ENCODE measurements at places on chromosomes 3 and 15. TPM values are rescaled to one million over a fixed set of nuclear protein-coding genes. Genes with fewer than 3 reads are reported as not detected.

Gene CCR8
- total RNA-seq = not detected

Gene C3orf49
- not detected for total RNA-seq

Gene STRIT1
- total RNA-seq = not detected

Gene SHQ1
- total RNA-seq = 27.1 TPM

Gene CILP
- total RNA-seq = 0.07 TPM

Gene RFX7
- 3.8 TPM for total RNA-seq

Gene REC114
- not detected for total RNA-seq

Gene CA12
- total RNA-seq = 211 TPM

Gene CFAP100
- not detected for total RNA-seq

Gene TSC22D2
- 13.0 TPM for total RNA-seq

Gene WNT7A
- total RNA-seq = 13.7 TPM

Gene TAMM41
- total RNA-seq = 9.5 TPM

Gene CELSR3
- total RNA-seq = 1.8 TPM

Gene SOX2
- 2.7 TPM for total RNA-seq

Gene LRRC31
- not detected for total RNA-seq

Gene TSPAN3
- total RNA-seq = 164 TPM

Gene GNAT1
- not detected for total RNA-seq

Gene CHST2
- 22.9 TPM for total RNA-seq

Gene WDR72
- 0.07 TPM for total RNA-seq

Gene CGNL1
- total RNA-seq = 1.4 TPM

Gene CDCP1
- 141 TPM for total RNA-seq

Gene SEMA3G
- total RNA-seq = 0.34 TPM

Gene ISLR
- not detected for total RNA-seq

Gene HEG1
- total RNA-seq = 3.1 TPM

Gene MAP1A
- total RNA-seq = under 0.01 TPM

Gene DAZL
- total RNA-seq = not detected

Gene NMD3
- total RNA-seq = 99.0 TPM

Gene PLSCR4
- total RNA-seq = 1.9 TPM

Gene HIGD2B
- total RNA-seq = not detected

Gene SV2B
- 0.50 TPM for total RNA-seq

Gene SPESP1
- 4.9 TPM for total RNA-seq

Gene EPHA3
- 0.14 TPM for total RNA-seq

Gene ASB14
- total RNA-seq = not detected

Gene DUOXA1
- 50.6 TPM for total RNA-seq

Gene ERICH6
- total RNA-seq = not detected

Gene NSMCE3
- 4.6 TPM for total RNA-seq

Gene SLC24A5
- total RNA-seq = not detected

Gene CHDH
- total RNA-seq = 0.21 TPM

Gene NMNAT3
- total RNA-seq = 6.8 TPM

Gene GOLGA8G
- 0.07 TPM for total RNA-seq

Gene ZNF501
- 8.2 TPM for total RNA-seq

Gene OR5K2
- total RNA-seq = not detected

Gene IQCB1
- 24.4 TPM for total RNA-seq

Gene DZIP1L
- 0.34 TPM for total RNA-seq

Gene HPS3
- total RNA-seq = 20.9 TPM

Gene MME
- 16.1 TPM for total RNA-seq

Gene HDC
- under 0.01 TPM for total RNA-seq

Gene IGF1R
- 223 TPM for total RNA-seq

Gene NDUFB4
- 27.8 TPM for total RNA-seq

Gene XYLB
- total RNA-seq = 2.1 TPM

Gene DNAH12
- under 0.01 TPM for total RNA-seq

Gene SLC35G2
- 5.8 TPM for total RNA-seq
